ENCODE measurements at places on chromosomes 12 and 14.

- DNase-seq = no peak
These were observed 3.7 kb upstream of the MAPKAPK5 start for GRCh38 chr12:111838353-111838752.

DNA sequence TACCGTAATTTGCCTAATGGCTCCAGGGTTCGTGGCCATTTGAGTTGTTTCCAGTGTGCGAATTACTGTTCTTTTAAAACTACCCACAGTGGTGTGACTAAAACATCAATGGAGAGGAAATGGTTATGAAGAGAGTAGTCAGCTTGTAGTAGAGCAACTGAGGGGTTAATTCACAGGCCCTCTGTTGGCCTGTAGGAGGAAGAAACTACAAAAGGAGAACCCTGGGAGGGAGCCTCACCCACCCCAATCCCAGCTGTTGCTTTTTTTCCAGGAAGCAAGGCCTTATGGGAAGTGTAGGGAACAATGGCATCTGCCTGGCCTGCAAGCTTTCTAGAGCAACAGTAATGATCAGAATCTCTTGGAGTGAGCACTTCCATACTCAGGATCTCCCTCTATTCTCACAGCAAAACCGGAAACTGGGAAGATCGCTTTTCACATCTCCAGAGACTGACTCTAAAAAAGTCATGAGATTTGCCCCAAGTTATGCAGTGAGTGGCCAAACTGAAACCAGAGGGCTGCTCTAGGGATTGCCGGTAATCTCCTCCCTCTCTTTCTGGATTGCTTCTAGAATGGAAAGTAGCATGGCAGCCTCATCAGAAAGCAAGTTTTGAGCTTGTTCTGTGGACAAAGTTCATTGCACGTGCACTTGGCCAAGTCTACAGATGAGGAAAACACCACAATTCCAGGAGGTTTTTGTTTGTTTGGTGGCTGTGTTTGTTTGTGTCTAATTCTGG is 125.3 kb upstream of the PWP1 start:
- DNase-seq = no peak

DNA sequence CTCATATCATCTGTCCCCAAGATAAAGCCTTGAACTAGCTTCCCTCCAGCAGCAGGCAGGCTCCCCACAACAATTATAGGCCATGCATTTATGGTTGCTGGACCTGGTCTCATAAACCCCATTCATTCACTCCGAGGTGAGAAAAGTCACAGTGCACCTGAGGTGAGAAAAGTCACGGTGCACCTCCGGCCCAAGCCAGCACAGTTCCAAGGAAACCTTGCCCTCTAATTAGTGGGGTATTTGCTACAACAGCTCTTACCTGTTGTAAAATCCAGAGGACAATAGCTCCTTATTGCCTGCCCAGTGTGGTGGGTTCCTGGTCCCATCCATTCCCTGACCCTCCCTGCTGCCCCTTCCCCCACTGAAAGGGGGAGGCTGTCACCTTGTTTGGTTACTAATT is 65.6 kb downstream of the FBXL14 start:
- no peak for DNase-seq

- no peak for DNase-seq
These were observed 27.1 kb downstream of the ALDH1L2 start for GRCh38 chr12:105057174-105057573.

DNA sequence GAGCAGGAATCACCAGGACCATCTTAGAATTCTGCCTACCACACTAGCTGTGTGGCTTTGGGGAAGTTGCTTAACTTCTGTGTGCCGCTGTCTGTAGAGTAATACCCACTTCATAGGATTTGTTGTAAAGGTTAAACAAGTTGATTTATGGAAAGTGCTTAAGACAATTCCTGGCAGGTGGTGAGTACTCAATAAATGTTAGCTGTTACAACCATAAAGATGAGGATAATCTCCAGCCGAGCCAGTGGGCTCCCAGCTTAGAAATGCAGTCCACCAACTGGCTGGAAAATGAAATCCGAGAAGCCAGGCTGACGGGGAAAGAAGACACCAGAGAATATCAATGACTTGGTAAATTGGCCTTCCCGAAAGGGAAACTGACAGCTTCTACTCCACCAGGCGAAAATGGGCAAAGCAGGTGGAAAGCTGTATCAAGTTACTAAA is 173.5 kb downstream of the CHST11 start:
- no peak for DNase-seq

- DNase-seq = no peak
These were observed 109.7 kb downstream of the ADGRD1 start for GRCh38 chr12:131063413-131063812.

GRCh38 chr14:65961004-65961403 is 525.2 kb upstream of the CCDC196 start:
- DNase-seq = peak; percentile 46

DNA sequence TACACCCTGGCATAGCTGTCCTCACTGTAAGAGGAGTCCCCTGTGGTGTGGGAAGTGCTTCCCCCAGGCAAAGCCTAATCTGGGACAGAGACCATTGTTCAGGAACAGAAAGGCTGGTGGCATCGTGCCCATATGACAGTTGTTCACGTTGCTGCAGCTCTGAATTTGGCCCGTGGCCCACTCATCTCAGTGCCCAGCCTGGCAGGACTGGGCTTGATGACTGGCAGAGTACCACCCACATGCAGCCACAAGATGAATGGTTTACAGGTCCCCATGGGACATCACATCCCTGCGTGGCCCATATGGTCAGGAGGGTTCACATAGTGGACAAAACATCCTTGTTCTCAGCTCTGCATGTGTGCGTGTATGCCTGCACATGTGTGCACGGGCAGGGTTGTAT is 17.5 kb downstream of the IQSEC3 start:
- no peak for DNase-seq

DNA sequence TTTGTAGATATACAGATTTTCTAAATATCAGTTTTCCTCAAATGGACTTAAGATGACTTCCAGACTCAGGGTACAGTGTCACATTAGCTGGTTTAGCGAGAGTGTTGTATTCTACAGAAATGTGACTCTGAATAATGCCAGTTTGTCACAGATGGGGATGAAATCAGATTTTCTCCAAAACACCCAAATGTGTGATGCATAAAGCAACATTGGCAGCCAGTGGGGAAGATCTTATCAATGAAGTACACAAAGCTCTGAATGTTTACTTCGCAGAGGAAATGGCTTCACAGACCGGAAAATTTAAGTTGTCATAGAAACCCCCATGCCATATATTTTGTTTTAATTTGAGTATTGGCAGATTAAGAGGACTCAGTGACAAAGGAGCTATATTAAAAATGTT is 29.9 kb downstream of the ANO4 start:
- no peak for DNase-seq
